ENCODE measurements at places on chromosomes 16 and 17. TPM values are rescaled to one million over a fixed set of nuclear protein-coding genes. Genes with fewer than 3 reads are reported as not detected.

KRT32 gene
- total RNA-seq, result not detected

GRB7 gene
- not detected for total RNA-seq

LGALS9B gene
- 131 TPM for total RNA-seq

ANKRD40CL gene
- total RNA-seq, result not detected

CBLN1 gene
- total RNA-seq, result not detected
